ENCODE measurements at places on chromosomes 7 and 10.

GRCh38 chr10:33040436-33040835, 82.4 kb upstream of the ITGB1 start:
- no peak for DNase-seq

- no peak for DNase-seq
Measured at GRCh38 chr7:137304165-137304564, 39.4 kb downstream of the PTN start.

DNA sequence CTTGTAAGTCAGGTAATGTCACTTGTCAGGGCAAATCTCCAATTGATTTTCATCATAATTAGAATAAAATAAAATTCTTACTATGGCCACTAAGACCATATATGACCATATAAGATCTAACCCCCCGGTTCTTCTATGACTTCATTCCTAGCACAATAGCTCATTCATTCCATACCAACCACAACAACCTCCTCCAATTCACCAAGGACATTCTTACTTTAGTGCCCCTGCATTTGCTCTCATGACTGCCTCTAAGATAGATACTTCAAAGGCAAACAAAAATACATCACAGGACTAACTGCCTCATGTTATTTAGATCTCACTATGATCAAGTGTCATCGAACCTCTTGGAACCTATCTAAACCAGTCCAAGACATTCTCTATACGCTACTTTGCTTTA, 90.8 kb downstream of the SNX13 start:
- DNase-seq: peak; percentile 18

DNA sequence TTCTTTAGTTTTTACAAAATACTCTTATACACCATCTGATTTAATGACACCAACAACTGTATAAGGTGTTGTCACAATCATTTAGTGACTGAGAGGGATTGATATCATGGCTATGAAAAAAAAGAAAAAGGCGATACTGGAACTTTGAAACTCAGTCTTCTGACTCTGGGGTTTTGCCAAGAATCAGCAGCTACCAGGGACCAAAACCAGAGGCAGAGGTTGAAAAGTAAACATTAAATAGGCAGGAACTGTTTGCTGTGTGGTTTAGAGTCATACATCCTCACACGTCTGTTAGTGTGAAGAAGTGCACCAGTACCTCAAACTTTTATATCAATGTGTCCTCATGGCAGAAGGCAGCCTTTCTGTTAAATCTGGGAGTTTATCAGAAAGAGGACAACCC, 19.9 kb upstream of the GGCT start:
- no peak for DNase-seq

GRCh38 chr7:66535414-66536329, 93.0 kb upstream of the KCTD7 start:
- DNase-seq: no peak

DNA sequence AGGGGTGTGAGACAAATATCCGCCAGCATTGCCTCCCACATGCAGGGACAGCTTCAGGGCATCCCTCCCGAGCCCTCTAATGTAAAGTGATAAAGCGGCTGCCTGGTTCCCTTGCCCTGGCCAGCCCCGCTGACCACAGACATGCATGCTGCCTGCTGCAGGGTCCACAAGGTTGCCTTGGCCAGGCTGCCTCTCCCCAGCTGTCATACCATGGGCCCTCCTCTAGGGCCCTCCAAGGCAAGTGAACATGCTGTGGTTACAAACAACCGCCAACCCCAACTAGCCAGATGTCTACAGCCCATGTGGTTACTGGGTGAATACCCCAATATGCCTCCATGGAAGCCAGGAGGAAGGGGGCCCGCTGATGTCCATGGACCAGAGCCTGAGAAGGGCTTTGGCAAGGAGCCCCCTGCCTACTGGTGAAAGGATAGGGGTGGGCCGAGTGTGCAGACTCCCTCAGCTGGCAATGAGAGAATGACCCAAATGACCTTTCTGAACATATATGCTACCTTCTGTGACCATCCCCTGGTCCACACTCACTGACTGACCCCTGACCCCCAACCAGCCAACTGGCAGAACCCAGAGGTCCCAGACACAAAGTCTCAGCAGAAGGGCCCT, 37.4 kb downstream of the GRID1 start:
- no peak for DNase-seq

Data from AG08395 (cell line).